Stimulated activated CD4-positive, alpha-beta T cell treated with anti-CD3 and anti-CD28 coated beads, Interleukin-1b, Interleukin-23, amount 100 ng/mL, for 1 hour (primary cell): ENCODE measurements at places on chromosomes 4 and X.

DNA sequence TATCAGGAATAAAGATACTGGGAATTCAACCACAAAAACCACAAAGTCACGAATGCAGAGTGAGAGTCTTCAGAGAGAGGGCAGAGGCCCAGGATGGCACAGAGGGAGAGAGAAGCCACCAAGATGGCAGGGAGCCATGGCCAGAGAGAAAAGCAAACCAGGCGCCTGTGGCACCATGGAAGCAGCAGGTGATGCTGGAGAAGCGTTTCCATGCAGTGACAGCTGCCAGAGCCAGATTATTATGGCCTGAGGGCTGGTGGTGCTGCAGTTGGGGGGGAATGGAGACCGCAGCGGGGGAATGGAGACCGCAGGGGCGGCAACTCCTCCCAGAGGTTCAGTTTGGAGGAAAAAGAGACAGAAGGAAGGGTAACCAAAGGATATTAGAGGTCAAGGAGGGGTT is 5.8 kb downstream of the TAFAZZIN start:
- DNase-seq: no peak

- DNase-seq: no peak
Measured at GRCh38 chr4:54402880-54403480, 173.9 kb downstream of the PDGFRA start.

DNA sequence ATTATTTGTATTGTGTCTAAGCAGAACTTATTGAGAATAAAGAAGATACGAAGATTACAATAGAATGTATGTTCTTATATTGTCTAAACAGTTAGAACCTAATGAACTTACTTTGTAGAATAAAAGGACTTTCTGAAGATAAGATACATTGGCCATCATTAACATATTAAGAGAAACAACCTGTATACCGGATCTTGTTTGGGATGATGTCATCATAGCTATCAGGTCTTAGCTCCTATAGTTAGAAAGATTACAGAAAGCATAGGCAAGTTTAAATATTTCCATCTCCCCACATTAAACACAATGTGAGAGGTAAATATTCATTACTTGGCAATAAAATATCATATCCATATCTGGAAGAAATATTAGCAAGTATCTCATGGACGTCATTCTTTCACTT is 282.3 kb downstream of the PACRGL start:
- DNase-seq: no peak

- no peak for DNase-seq
Measured at GRCh38 chr4:56050625-56051024, 101.9 kb downstream of the CEP135 start.

GRCh38 chr4:89048906-89049601 is 7.9 kb downstream of the FAM13A start:
- DNase-seq: no peak

GRCh38 chr4:41060352-41061334 is 153.7 kb downstream of the APBB2 start:
- no peak for DNase-seq
